ENCODE measurements at places on chromosomes 3 and 15. TPM values are rescaled to one million over a fixed set of nuclear protein-coding genes. Genes with fewer than 3 reads are reported as not detected.

GRCh38 chr15:99986297-99987118, 253.3 kb upstream of the LYSMD4 start:
- peak; percentile 37 for DNase-seq

Gene ZNF445
- 12.7 TPM for total RNA-seq

Gene DUOXA2
- total RNA-seq: not detected

DNA sequence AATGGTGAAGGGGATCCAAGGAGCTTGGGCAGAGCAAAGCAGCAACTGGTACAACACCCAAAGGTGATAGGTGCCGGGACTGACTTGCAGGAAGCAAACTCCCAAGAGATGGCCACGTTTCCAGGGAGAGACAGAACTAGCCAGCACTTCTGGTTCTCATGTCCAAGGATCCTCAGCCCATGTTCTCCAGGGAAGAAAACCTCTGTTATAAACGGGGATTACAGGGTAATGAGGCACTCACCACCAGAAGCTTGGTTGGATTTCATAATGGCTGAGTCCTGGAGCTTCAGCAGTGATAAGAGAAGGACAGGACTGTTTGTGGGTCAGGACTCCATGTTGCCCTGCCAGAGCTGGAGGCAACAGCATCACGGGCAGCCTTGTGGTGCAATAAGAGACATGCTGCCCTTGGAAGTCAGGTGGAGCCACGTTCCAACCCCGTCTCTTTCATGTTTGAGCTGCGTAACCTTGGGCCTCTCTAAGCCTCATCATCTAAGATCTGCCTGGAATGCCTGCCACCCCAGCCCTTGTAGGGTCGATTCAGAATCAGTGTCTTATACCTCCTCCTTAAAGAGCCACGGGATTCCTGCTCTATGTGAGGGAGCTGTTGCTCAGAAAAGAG, 181.0 kb downstream of the ABHD5 start:
- no peak for DNase-seq

- DNase-seq: no peak
These were observed 40.5 kb upstream of the XIRP1 start for GRCh38 chr3:39232859-39233258.

Gene GP5
- not detected for total RNA-seq

DNA sequence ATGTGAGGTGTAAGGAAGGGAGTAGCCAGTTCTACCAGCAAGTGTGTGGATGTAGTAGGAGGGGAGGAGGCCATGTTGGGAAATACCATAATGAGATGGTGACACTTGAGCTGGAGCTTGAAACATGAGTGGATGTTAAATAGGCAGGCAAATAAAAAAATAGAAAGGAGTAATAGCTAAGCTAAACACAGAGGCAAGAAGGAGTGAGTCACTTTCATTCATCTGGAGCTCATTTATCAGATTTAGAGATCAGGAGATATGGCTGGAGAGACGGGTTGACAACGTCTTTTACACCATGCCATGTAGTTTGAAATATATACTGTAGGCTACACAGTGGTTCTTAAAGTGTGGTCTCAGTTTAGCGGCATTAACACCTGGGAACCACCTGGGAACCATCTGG, 390.5 kb downstream of the DIPK2A start:
- DNase-seq: no peak

DNA sequence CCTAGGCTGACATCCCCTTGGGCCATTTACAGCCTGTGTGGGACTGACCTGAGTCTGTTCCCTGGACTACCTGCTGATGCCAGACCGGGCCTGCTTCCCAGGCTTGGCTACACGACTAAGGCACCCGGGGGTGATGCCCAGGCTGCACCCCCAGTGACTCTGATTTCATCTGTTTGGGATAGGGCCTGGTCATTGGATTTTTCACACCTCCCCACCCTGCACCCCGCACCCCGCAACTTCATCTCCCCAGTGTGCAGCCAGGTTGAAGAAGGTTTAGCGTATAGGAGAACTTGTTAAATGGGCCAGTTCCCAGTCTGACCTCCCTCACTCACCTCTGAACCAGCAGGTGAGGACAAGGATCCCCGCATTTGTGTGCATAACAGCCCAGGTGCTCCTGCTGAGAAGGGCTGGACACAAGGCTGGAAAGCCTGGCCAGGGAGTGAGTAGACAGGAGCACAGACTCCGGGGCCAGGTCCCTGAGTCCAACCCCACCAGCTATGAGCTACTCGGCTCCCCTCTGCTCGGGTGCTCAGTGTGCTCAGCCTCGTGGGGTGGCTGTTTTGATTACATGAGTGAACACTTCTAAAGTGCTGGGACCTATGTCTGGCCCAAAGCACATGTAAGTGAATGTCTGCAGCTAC, 18.5 kb downstream of the SLC6A20 start:
- no peak for DNase-seq

Gene EPHA6
- total RNA-seq: 0.62 TPM

DNA sequence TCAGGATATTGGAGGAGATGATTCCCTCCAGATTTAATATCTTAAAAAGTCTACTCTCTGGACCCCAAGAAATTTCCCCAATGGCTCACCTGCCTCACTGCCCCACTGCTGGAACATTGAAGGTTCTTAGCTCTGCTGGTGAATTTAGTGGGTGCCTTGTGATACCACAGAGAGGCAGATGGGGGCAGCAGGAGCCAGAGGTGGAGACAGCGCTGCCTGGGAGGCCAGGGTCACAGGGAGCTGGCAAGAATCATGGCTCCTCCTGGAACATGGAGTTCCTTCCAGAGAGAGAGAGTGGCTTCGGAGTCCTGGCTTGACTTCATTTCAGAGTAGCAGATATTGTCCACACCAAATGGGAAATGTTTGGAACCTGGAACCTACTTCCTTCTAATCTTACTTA, 263.5 kb upstream of the CFAP20DC start:
- DNase-seq: peak; percentile 68

Gene PFN2
- 71.2 TPM for total RNA-seq

GRCh38 chr15:96893159-96893906, 562.8 kb downstream of the NR2F2 start:
- DNase-seq: no peak

DNA sequence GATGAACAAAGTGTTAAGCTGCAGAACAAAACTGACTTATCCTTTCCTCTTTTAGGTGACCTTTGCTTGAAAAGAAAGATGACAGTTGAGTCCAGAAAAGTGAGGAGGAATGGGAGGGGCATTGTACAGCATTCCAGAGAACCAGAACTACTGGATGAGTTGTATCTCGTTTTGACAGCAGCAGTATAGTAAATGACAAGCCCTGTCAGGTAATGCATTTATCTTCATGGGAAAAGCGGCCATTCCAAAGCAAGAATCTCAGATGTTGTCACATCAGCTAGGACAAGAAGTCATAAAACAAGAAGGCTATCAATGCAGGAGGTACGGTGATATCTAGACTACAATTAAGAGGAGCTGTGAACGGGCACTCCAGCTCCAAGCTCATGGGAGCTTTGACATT, 421.5 kb downstream of the MAGI1 start:
- DNase-seq: no peak

DNA sequence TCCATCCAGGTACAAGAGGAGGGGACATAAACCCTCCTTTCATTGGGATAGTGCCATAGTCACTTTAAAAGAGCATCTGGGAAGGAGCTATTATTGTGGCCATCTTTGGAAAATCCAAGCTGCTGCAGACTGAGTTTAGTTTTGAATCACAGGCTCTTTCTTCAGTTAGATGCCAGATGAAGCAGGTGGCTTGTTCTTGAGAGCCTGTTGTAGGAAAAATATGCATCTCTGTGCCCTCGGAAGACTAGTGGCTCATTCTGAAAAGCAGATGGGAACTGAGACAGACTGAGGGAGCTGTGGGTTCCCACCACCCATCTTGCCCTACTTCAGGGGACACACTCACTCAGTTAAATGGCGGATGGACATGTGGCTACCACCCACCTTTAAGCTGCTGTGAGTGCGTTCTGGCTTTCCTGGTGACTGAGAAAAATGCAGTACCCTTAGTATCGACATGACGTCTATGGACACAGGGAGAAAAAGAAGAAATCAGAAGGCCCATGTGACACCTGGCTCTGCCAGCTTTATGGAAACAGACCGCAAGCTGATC, 50.2 kb downstream of the RARB start:
- no peak for DNase-seq

- DNase-seq: peak; percentile 53
These were observed 92.5 kb downstream of the ADAMTS9 start for GRCh38 chr3:64595253-64595694.

- DNase-seq: no peak
These were observed 85.2 kb upstream of the OXTR start for GRCh38 chr3:8854656-8855055.

DNA sequence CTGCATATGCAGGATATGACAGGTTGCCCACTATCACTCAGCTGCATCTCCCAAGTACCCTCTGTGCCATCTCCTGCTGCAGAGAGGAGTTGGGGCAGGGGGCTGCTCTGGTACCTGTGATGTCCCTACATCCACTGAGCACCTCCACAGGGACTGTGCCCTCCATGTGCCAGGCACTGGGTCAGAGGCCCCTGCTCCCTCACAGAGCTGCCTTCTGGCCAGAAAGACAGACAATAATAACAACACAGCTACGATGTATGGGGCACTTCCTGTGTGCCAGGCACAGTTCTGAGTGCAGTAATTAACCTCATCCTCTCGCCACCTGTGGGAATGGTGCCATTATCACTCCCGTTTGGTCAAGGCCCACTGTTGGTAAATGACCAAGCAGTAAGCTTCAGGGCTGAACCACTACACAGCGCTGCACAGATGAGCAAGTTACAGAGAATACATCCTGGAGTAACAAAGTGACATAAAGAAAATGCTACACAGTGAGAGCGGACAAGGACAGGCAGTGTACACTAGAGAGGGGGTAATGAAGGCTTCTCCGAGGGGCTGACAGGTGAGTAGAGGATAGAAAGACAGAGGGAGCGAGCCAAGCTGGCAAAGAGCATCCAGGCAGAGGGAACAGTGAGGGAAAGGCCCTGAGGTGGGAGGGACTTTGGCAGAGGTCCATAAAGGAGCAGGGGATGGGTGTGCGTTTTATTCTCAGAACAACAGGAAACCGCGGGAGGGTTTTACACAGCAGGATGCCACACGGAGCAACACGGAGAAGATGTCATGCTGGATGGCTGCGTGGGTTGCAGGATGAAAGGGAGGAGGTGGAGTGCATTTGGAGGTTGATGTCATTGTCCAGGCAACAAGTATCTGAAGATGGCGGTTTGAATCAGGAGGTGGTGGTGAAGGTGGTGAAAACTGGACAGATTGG, 13.6 kb downstream of the WNT7A start:
- DNase-seq: no peak

DNA sequence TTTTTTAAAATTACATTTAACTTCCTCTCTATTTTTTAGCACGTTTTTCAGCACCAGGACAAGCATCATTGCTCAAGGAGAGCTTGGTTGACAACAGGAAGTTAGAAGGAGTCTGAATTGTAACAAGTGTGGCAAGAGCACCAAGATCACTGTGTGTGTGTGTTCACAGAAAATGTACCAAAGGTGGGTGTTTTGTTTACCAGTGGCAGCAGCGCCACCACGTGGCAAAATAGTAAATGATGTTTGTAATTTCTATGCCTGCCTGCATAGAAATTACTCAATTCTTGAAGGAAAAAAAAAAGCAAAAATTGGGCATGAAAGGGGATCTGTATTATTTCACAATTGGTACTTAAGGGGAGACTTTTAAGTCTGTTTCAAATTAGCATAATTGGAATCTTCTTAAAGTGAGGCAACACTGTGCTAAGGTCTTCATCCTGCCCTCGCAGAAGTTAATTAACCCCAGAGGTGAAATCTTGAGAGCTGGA, 7.4 kb upstream of the U2SURP start:
- no peak for DNase-seq

DNA sequence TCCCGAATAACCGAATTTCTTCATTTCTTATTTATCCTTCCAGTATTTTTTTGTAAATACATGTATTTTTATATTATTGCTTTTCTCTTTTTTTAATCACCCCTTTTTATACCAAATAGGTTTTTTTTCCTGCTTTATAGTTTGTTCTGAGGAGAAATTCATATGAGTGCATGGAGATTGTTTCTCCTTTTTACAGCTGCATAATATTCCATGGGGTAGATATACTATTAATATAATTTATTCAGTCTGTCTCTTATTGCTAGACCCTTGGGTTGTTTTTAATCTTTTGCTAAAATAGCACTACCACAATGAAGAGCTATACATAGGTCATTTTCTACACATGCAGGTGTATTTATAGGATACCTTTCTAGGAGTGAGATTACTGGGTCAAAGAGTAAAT, 3.5 kb upstream of the TMEM87A start:
- DNase-seq: no peak

Gene CLEC3B
- 70.8 TPM for total RNA-seq

- no peak for DNase-seq
These were observed 7.0 kb upstream of the POLQ start for GRCh38 chr3:121552797-121553196.

Gene ZSCAN29
- total RNA-seq: 13.1 TPM

GRCh38 chr3:120903221-120903620, 4.8 kb upstream of the STXBP5L start:
- no peak for DNase-seq

DNA sequence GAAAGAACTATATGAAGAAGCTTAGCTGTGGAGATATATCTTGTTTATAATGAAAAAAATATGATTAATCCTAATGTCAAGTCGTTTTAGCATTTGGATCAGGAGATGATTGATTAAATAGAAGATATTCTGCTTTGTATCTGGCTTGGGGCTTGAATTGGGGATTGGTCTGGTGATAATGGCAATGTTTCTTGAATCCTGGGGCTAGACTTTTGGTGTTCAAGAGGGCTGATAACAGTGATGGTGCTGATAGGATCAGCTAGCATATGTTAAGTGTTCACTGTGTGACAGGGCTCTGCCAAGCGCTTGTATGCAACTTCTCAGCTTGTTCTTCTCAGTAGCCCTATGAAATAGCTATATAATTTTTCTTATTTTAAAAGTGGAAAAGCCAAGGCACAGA, 20.2 kb downstream of the CNOT10 start:
- DNase-seq: no peak

Gene TBC1D23
- 35.4 TPM for total RNA-seq

GRCh38 chr3:139745831-139746230, 68.1 kb upstream of the NMNAT3 start:
- DNase-seq: no peak

DNA sequence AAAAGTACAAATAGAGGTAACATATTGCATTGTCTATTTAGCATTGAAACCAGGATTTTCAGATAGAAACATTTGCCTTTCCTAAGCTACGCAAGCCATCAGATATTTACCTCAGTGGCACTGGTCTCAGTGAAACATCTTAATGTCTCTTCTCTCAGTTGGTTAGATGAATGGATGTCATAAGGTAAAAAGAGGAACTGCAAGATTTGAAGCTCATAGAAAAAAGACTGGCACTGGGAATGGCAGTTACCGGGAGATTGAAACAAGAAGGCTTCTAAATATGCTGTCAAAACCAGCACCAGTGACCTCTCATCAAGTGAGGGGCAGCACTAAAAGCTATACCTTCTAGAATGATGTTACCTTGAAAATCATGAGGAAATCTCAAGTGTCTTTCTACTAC, 486.4 kb downstream of the FHIT start:
- no peak for DNase-seq

GRCh38 chr15:59224474-59224873, 17.8 kb downstream of the LDHAL6B start:
- DNase-seq: peak; percentile 72

DNA sequence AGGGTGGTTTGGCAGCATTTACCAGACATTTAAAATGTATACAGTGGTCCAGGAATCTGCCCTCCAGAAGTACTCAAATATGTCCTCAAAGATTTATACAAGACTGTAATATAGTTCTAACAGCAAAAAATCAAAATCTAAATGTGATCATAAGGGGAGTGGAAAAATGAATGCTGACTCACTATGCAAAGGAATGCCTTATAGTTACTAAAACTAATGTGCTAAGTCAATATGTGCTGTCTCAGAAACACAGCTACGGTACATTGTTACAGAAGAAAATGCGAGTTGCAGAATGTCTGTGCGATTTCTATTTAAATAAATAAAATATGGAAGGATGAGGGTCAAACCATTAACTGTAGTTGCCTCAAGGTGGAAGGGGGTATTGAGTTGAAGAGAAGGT, 230.1 kb upstream of the UBE2E1 start:
- DNase-seq: no peak

Gene MYD88
- 8.8 TPM for total RNA-seq

All from Right ventricle myocardium inferior (tissue), 1 donor.